ENCODE measurements at places on chromosomes 2 and 18.

- no peak for DNase-seq
Observed at GRCh38 chr2:7685342-7686015, 768.3 kb downstream of the RNF144A start.

DNA sequence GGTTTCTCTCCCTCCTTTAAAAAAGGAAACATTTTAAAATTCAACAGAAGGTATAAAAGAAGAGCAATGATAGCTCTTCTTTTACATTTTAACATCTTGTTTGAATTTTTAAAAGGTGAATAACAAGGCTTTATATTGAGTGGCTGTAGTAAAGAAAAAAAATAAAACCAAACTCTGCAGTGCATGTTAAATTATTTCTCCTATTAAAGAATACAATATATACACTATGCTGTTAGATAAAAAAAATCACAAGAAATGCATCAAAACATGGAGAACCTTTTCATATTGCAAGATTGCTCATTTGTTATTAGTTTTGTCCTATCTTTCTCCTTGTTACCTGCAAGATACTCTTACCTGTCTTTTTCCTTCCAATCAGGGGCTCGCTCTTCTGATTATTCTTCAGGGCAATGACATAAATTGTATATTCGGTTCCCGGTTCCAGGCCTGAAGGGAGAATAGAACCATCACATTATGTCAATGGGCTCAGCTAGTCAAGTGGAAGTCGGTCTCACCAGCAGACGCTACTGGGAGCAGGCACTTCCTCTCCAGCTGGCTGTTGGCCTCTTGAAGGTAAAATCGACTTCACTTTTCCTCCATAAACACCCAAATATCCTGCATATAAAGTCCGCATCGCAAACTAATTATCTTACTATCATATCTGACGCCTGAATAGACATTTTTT lies 61.2 kb downstream of the ATIC start:
- no peak for DNase-seq

DNA sequence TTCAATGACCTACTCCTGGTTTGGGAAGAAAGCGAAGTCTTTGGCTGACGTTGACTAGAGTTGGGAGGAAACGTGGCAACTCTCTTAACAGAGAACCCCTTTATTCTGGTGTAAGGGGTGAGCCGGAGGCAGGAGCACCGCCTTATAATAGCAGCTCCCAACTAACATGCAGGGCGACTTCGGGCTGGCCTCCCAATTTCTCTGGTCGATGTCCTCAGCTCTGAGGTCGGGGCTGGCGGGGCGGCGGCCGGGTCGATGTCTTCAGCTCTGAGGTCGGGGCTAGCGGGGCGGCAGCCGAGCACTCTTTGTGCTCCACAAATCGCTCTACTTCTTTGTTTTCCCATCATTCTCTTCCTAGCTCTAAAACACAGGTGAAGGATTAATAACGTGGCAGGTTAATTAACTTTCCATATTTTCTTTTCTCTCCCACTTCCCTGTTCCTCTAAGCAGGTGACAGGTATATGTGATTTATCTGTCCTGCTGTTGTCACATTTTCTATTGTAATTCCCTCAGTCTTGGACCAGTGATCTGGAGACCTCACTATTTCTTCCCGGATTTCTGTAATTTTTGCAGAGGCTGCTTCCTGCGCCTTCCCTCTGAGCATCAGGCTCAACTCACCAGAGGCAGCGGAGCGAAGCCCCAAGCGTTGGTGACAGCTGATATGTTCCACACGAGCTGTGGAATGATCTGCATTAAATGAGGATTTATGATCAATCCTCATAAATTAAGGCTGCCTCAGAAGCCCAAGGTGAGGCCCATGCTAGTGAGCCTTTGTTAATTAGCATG lies 64.3 kb downstream of the ACKR3 start:
- no peak for DNase-seq

DNA sequence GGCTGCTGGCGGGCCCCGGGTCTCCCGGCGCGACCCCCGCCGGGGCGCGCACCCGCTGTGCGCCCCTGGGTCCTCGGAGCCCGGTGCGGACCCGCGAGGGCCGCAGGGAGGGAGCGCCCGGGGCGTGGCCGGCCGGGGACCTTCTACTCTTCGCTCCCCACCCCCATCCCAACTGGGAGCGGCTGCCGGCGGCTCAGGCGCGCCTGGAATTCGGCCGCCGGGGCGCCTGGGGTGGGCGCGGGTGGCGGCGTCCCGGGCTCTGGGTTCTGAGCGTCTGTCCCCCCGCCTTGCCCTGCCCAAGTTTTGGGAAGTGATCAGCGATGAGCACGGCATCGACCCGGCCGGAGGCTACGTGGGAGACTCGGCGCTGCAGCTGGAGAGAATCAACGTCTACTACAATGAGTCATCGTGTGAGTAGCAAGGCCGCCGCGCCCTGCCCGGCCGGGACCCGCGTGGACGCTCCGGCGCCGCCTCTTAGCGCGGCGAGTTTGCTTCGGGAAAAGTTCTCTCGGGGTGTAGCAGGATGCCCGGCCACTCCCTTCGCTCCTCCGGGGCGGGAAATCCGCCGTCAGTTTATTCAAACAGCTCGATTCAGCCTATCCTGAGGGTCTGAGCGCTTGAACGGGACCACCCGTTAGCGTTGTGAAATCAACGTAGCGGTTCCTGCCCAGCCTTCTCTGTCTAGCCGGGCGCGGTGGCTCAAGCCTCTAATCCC lies 502 bp downstream of the TUBB6 start:
- no peak for DNase-seq

DNA sequence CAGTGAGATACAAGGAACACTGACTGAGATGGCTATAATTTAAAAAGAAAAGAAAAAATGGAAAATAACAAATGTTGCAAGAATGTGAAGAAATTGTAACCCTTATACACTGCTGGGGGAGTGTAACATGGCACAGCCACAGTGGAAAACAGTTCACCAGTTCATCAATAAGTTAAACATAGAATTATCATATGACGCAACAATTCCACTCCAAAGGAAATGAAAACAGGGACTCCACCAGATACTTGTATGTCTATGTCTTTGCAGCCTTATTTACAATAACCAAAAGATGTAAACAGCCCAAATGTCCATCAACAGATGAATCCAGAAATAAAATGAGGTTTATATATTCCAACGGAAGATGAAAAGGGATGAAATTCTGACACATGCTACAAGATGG lies 30.8 kb downstream of the DDX18 start:
- DNase-seq = no peak

DNA sequence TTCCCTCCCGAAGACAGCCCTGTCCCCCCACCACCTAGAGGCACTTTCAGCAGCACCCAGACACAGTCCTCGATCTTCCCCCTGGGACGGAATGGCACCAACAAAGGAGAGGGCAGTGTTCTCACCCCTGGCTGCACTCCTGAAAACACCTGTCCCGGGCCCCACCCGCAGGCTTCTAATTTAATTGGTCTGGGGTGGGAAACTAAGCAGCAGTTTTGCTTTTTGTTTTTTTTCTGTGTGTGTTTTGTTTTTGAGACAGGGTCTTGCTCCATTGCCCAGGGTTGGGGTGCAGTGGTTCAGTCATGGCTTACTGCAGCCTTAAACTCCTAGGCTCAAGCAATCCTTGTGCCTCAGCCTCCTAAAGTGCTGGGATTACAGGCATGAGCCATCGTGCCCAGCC lies 38.4 kb upstream of the REL start:
- DNase-seq = no peak

GRCh38 chr2:104944495-104944894 lies 90.6 kb downstream of the POU3F3 start:
- DNase-seq = no peak

- no peak for DNase-seq
Observed at GRCh38 chr2:47560107-47560819, 157.3 kb downstream of the MSH2 start.

GRCh38 chr2:152781175-152781574 lies 62.8 kb downstream of the ARL6IP6 start:
- no peak for DNase-seq

- DNase-seq = no peak
Observed at GRCh38 chr2:105082107-105082506, 44.2 kb downstream of the MRPS9 start.

GRCh38 chr2:215517391-215517790 lies 81.5 kb upstream of the FN1 start:
- no peak for DNase-seq

GRCh38 chr2:223180463-223180862 lies 128.5 kb downstream of the KCNE4 start:
- DNase-seq = no peak

DNA sequence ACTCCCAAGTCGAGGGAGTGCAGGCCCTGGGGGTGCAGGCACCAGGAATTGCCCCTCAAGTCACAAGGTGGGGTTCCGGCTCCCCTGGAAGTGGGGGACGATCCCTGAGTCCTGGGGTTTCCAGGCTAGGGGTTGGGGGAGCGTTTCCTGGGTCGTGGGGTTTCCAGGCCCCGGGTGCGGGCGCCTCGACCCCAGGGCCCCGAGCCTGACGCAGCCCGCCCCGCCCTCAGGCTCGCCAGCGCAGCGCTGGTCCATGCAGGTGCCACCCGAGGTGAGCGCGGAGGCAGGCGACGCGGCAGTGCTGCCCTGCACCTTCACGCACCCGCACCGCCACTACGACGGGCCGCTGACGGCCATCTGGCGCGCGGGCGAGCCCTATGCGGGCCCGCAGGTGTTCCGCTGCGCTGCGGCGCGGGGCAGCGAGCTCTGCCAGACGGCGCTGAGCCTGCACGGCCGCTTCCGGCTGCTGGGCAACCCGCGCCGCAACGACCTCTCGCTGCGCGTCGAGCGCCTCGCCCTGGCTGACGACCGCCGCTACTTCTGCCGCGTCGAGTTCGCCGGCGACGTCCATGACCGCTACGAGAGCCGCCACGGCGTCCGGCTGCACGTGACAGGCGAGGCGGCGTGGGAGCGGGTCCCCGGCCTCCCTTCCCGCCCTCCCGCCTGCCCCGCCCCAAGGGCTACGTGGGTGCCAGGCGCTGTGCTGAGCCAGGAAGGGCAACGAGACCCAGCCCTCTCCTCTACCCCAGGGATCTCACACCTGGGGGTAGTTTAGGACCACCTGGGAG lies 12.0 kb downstream of the SIGLEC15 start:
- DNase-seq = no peak

GRCh38 chr18:79914614-79915160 lies 36.8 kb downstream of the SLC66A2 start:
- DNase-seq = no peak

- no peak for DNase-seq
Observed at GRCh38 chr2:34909992-34910705, 1311.0 kb upstream of the FAM98A start.

GRCh38 chr2:124024561-124025170 lies 421 bp upstream of the CNTNAP5 start:
- DNase-seq = no peak

DNA sequence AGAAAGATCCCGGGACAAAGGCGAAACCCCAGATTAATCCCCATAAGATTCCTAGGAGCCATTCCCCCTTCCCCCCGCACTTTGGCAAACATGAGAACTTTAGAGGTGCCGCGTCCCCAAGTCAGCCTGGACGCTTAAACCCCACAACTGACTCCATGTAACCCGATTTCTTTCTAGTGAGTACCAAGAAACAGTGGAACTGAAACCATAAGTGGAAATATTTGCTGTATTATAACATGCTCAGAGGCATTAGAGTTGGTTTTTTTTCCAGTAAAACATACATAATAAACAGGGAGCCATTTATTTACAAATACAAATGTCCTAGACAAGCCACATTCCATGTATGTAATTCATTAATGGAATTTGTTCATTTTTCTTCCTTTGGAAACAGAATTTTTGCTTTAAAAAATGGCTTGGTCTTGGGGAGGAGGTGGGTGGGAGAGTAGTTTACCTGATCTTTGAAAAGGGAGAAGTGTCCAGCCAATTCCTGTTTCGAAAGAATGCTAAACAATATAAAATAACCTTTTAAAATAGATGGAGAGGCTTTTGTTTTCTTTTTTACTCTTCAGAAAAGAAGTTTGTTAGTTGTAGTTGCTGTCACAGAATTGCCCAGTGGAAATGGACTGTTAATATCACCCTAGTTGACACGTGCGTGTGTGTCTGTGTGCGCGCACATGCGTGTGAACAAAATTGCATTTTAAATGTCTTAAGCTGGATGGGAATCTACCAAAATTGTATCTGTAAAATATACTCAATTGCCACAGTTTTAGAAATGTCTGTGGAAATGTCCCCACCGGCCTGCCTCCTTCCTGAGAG lies 10.6 kb downstream of the POU3F3 start:
- DNase-seq = no peak

GRCh38 chr2:170155723-170156253 lies 22.2 kb upstream of the MYO3B start:
- DNase-seq = no peak

GRCh38 chr2:8636041-8636491 lies 45.8 kb upstream of the ID2 start:
- no peak for DNase-seq

GRCh38 chr2:142603759-142604158 lies 273.7 kb upstream of the KYNU start:
- no peak for DNase-seq

DNA sequence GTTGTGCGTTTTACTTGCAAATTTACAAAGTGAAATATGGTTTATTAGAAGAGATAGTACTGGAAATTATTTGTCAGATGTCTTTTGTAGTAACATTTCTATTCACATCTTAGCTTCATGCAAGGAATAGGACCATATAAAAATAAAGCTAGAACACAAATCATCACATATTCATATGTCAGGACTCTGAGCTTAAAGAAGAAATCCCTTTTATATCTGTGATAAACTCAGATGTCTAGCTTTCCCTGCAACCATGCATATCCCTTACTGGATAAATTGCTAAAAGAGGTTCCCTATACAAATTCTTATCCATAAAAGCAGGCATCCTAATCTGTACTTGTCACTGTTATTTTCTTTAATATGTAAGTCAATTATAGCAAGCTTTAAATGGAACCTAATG lies 178.5 kb downstream of the NRXN1 start:
- DNase-seq = no peak

- no peak for DNase-seq
Observed at GRCh38 chr2:172031536-172031935, 31.8 kb downstream of the METAP1D start.

DNA sequence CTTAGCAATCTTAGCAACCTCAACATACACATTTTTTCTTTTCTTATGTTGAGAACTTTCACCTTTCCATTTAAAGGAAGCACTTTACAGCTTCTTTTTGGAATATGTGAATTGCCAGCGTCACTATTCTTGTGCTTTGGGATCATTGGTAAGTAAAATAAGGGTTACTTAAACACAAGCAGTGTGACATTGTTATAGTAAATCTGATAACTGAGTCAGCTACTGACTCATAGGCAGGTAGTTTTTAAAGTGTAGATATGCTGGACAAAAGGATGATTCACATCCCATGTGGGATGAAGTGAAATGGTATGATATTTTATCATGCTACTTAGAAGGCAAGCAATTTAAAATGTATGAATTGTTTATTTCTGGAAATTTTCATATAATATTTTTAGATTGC lies 637.2 kb downstream of the DCDC2C start:
- DNase-seq = no peak
